C1 segment of cervical spinal cord (tissue), 14 donors: ENCODE measurements at places on chromosomes 1 and 21.

- DNase-seq = no peak
Observed at GRCh38 chr1:18064534-18064933, 43.1 kb upstream of the IGSF21 start.

DNA sequence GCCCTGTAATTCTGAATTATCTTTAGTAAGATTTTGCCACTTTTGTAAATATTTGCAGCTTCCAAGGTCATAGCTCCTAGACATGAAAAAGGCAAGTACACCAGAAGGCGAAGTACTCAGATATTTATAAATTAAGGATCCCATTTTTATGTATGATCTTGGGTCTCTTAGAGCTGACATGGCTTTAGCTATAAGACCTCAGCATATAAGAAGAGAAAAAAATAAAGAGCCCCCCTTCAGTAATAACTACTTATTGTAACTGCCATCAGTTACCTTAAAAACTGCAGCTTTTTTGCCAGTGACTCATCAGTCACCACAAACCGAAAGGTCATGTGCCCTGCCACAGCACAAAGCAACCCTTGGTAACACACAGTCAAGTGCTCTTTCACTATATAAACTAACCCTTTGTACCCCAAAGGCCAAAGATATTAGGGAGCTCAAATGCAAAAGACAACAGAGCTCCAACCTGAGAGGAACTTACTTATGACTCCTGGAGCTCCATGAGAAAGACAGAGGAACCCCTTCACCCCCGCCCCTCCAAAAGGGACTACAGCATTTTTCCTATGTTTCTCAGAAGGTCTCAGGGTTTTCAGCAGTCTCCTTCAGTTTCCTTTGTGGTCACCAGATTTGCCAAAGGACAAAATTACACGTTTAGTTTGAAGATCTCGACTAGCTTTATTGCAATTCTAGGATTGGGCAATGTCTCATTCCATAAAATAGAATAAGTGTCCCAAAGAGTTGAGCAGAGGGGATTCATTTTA lies 219.8 kb upstream of the DUSP10 start:
- DNase-seq = no peak

DNA sequence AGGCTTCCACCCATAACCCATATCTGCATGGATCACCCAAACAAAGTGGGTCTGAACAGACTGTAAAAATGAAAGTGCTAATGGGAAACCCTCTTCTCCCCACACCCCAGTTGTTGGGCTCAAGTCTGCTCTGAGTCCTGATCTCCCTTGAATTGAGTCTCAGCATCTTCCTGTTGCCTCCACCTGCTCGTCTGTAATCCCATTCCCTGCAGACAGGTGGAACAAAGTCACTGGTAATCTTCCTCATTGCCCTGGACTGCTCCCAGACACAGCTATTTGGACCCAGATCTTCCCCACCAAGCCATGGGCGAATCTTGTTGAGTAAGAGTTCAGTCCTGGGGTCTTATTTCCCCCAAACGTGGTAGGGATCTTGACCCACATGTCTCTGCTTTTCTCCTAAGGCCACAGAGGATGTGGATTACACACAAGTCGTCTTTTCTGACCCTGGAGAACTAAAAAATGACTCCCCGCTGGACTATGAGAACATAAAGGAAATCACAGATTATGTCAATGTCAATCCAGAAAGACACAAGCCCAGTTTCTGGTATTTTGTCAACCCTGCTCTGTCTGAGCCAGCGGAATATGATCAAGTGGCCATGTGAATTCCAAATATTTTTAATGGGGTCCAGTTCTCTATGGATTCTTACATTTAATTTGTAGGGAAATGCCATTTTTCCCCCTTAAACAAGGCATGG lies 15.7 kb downstream of the AVPR1B start:
- DNase-seq = no peak

DNA sequence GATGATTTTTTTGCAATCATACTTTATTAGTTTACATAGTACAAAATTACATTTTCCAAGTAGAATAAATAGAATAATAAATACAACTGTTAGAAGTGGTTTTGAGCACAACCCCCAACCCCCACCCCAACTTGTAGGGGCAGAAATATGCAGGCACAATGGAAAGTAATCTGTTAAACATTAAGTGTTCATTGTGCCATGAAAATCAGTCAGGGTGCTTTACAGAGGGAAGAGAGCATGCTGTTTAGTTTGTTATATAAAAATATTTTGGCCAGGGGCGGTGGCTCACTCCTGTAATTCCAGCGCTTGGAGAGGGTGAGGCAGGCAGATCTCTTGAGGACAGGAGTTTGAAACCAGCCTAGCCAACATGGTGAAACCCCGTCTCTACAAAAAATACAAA lies 2.6 kb downstream of the OR10T2 start:
- no peak for DNase-seq

DNA sequence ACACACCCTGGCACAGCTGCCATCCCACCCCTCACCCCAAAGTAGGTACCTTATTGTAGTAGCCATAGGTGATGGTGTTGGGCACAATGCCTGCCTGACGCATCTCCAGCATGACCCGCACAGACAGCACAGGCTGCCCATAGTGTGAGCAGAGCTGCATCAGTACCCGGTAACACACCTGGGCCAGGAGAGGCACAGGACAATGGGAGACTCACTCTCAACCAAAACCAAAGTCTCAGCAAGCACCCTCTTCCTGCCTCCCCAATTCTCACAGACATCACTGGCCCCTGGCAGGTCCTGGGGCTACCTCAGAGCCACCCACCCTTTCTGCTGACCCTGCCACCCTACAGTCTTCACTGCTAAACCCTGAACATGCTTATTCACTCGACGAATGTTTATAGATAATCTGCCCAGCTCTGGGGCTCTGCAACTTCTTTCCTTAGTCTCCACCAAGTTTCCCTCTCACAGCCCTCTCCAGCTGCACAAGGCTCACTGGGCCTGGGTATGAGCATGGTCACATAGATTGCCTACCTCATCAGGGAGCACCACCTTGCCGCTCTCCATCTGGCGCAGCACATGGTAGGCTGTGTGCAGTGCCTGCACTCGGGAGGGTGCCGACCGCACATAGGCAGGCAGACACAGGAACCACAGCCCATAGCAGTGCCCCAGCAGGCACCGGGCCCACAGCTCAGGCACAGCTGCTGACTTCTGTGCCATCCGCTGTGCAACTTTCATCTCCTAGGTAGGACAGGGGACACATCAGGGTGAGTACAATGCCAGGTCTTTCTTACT lies 10.3 kb downstream of the DENND4B start:
- no peak for DNase-seq

- peak; percentile 56 for DNase-seq
Observed at GRCh38 chr1:160411271-160412027, 11.1 kb downstream of the VANGL2 start.

DNA sequence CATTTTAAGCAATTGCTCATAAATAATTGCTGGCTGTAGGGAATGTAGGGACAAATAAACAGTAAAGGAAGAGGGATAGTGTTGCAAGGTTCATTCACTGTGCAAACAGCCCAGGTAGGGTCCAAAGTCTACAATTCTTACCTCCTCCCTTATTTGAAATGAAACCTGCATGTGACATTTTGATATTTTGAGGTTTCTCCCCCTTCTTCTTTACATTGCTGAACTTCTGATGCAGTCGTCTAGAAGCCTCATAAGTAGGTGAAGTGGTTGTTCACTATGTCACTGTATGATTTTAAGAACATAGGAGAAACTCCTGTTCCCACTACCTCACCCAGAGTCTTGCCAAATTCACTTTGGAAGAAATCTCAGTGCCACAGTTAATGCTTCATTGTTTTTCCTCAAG lies 16.1 kb downstream of the F5 start:
- no peak for DNase-seq

- DNase-seq = no peak
Observed at GRCh38 chr1:214557952-214558735, 6.7 kb upstream of the PTPN14 start.

DNA sequence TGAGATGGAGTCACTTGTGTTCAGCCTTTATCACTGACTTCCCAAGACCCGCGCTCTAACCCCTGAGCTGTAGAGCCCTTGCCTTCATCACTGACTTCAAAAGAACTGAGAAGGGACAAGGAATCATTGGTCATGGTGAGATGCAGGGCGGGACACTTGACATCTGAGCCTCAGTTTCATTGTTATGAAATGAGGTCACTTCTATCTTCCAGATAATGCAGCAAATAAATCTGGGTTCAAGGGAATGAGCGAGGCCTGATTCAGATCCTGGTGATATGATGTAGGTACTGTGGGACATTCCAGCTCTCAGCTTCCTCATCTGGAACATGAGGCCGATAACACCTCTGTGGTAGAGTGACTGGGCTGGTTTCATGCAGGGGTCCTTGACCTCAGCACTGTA lies 13.8 kb downstream of the KAZN start:
- DNase-seq = no peak

DNA sequence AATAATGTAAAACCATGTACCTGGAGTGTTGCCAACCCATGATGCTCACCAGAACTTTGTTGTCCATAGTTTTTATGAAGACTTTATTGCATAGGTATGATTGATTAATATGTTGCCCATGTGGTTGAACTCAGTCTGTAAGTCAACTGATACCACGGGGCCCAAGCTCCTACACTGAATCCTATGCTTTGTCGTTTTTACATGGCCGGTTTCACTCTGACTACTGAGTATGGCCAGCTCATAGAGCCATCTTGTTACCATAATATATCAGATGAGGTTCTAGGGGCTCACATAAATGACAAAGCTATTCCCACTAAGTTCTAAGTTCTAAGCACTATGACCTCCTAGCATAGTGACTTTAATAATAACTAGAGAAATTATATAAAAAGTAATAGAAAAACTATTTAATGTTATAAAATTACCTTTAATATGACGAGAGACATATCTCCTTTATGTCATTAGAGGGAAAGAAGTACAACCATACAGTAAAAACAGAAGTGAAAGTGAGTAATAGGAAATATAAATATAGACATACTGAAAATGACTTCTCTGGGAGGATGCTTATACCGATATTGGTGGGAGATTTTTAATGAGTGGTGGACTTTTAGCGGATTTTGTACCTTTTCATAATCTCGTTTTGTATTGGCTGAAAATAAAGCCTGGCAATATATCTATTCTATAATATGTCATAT lies 983.4 kb upstream of the PRMT6 start:
- DNase-seq = no peak

- DNase-seq = no peak
Observed at GRCh38 chr1:39655578-39656268, 16.2 kb downstream of the NT5C1A start.

DNA sequence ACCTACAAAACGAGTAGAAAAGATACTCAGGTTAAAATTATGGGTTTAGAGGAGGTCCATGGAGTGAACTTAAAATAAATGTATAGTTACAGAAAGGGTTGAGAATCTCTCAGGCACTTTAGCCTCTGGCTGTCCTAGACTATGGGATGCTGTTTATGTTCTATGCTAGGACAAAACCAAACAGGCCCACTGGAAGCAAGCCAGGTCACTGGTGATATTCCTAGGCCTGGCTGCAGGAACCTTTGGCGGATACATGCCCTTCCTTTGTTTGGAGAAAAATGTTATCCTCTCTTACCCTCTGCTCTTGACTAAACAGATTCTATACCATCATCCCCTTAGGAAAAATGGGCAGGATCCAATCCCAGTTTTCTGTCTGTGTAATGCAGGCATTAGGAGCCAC lies 90.7 kb upstream of the DUSP10 start:
- no peak for DNase-seq

GRCh38 chr1:219434285-219434922 lies 178.5 kb downstream of the ZC3H11B start:
- DNase-seq = no peak

- no peak for DNase-seq
Observed at GRCh38 chr1:24865168-24865567, 64.9 kb downstream of the RUNX3 start.

GRCh38 chr1:65431111-65431705 lies 10.7 kb downstream of the LEPR start:
- DNase-seq = no peak

DNA sequence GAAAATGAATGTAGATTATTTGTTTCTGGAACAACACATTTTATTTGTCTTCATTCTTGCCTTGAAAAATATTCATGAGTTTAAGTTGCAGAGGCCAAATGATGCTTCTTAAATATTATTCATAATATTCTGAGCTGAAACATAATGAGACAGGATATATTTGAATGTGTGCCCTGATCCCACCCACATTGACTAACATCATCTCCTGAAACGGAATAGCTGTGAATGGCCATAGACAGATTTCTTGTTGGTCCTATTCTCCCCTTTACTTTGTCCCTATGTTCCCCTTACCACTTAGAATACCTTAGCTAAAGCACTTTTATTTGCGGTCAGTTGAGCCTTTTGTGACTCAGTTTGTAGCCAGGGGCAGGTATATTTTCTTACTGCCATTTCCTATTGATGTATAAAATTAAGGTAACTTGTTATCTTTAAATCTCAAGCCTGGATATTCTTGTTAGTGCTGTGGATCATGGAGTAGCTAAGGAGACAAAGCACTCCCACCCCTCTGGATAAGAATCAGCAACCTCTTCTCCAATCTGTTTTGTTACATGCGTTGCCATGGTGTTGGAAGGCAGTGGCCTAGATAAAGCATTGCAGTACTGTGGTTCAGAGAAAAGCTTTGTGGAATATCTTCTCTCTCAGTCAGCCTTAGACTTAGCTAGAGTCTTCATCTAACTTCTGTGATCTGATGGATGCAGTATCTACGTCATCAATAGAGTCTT lies 478.5 kb upstream of the DEPDC1 start:
- no peak for DNase-seq

GRCh38 chr1:160363010-160363409 lies 3.9 kb upstream of the NHLH1 start:
- DNase-seq = no peak

DNA sequence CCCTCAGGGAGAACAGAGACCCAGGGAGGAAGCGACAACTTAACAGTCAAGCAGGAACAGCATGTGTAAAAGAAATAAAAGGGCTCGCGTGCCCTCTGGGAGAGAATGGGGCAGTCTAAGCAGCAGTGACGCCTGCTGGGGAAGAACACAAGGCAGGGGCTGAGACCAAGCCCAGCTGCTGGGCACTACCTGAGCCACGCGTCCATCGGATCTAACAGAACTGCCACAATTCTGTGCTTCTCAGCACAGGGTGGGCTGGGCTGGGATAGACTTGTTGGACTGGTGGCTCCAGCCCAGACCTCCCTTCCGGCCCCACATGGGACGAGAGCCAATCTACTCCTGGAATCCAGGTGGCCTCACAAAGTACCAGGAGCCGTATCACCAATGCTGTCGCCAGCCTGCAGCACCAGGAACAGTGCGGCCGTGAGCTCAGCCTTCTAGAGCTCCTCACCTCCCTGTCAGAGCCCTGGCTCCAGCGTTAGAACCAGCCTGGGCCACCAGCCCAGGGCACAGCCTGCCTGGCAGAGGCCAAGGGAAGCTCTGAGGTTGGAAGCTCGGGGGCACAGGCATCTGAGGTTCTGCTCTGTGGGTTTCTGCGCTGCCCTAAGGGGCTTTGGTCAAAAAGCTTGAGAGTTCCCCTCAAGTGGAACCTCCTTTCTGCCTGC lies 7.4 kb downstream of the LRRC47 start:
- DNase-seq = no peak

DNA sequence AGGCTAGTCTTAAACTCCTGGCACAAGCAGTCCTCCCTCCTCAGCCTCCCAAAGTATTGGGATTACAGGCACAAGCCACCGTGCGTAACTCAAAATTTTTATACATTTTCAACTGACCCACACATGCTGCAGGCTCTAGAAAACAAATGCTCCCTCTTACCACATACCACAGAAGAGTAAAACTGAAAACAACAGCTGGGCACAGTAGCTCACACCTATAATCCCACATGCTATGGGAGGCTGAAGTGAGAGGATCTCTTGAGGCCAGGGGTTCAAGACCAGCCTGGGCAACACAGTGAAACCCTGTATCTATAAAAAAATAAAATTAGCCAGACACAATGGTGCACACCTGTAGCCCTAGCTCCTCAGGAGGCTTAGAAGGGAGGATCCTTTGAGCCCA lies 56.7 kb downstream of the AKT3 start:
- DNase-seq = no peak
